ENCODE measurements at places on chromosomes 12 and 14.

DNA sequence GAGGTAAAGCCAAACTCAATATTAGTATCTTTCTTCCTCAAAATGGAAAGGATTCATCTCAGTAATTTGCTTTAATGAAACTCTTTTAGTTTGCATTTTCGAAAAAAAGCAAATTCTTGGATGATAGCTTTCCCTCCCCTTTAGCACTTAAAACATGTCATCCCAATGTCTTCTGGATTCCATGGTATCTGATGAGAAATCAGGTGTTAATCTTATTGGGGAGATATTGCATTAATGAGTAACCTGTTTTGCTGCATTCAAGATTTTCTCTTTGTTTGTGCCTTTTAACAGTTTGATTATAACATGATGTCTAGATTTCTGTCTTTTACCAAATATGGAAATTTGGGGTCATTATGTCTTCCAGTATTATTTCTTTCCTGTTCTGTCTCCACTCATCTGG is 405.1 kb upstream of the FOXG1 start:
- no peak for DNase-seq

DNA sequence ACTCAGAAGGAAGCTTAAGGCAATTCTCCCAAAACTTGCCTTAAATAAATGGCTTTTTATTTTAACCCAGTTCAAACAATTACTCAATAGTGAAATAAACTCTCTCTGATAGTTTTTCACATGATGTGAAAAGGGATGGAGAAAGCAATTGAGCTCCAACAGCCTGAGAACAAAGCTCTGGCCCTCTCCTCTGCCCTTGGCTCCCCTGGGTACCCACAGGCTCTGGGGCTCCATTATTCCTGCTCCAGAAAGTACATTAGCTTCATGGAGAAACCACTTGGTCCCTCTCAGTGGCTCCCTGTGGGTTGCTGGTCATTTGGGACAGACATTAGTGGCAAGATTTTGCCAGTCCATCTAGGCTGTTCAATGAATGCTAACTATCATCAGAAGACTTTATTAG is 242.8 kb downstream of the ATP23 start:
- no peak for DNase-seq

GRCh38 chr12:125610971-125611370 is 545.7 kb downstream of the AACS start:
- DNase-seq, result no peak

DNA sequence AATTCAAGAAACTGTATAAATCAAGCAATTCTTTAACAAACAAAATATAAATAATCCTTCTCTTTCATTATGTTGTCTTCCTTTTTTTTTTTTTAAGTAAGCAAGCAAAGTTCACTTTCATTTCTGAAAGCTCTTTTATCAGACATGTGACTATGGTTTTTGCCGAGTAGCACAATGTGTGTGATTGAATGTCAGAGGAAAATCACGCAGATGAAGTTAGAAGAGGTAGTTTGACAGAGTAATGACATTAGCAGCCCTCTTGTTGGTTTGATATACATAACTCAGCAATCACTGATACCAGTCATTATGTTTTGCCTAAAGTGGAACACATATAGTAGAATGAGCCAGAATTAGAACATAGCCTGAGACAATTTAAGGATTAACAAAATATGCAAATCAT is 19.0 kb downstream of the ALX1 start:
- DNase-seq, result no peak

DNA sequence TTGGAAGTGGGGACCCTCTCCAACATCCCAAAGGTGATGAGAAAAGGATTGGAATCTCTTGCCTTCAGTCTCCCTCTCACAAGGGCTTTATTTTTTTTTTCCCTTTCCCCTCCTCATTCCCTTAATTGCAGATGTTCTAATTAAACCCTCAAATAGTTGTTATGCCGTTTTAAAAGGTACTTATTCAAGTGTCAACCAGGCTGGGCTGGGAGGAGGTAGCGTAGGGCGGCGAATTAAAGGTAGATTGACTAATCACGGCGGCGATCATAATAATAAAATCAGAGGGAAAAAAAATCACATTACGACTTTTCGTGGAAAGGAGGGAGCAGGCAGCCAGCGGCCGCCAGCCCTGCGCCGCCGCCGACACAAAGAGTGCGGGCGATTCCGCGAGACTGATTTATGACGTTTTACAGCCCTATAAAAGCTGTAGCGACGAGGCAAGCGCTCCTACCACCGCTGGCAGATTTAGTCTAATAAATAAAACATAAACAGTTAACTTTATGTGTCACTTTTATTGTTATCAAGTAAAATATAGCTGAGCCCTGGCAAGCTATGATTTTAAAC is 1.7 kb upstream of the HOXC4 start:
- DNase-seq, result no peak

- DNase-seq, result no peak
Measured at GRCh38 chr12:59999291-59999690, 403.5 kb downstream of the SLC16A7 start.

- no peak for DNase-seq
Measured at GRCh38 chr12:29070309-29070708, 78.8 kb upstream of the FAR2 start.

- DNase-seq, result no peak
Measured at GRCh38 chr14:73786636-73787485, 64.8 kb upstream of the PTGR2 start.

DNA sequence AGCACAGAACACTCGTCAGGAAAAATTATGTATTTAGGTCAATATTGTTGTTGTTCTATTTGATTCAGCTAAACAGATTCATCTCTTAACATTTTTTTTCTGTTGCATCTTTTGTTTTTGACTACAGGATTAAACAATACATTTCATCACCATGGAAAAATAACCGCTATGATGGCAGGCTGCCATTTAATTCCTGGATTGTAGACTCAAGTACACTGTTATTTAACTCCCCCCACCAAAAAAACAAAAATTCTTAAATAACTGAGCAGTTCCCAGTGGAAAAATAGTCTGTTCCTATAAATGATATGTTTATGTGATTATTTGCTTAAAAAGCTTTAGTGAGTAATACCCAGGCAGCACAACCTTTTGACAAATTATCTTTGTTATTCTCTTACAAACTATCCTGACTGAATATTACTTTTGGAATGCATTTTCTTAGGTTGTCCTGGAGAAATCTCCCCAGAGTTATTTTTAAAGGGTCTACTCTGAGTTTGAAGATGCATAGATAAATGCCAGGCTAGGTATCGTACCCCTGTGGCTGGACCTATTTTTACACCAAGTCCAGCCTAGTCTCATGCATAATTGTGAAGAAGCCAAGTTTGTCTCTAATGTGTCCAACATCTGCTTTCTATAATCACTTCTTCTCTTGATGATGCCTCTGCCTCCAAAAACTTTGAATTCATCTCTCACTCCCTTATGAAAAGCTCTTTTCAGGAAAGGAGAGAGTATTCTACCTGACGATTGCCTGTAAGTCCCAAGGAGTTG is 3.7 kb downstream of the KERA start:
- no peak for DNase-seq

DNA sequence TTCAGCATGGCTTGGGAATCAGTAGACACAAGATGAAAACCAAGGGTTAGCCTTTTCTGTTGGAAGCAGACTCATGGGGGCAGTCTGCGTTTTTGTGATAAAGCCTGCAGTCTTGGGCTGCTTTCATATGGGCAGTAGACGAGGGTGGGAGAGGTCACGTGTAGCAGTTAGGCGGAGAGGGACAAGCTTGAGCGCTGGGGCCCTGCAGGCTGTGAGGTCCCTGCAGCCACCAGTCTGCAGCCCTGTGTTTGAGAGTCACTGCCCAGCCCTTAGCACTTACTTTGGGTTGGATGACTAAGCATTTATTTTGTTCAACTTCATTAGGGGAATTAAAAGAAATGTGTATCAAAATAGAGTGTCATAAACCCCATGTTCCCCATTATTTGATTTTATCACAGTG is 37.2 kb downstream of the EP400 start:
- DNase-seq, result no peak

GRCh38 chr12:32365473-32366064 is 33.8 kb upstream of the FGD4 start:
- no peak for DNase-seq

GRCh38 chr12:127108360-127109215 is 1158.4 kb upstream of the TMEM132C start:
- peak; percentile 25 for DNase-seq

- no peak for DNase-seq
Measured at GRCh38 chr12:96386794-96387193, 13.4 kb downstream of the CDK17 start.

- DNase-seq, result no peak
Measured at GRCh38 chr14:92792885-92793284, 1.2 kb upstream of the GOLGA5 start.

GRCh38 chr12:21631367-21631766 is 26.3 kb downstream of the LDHB start:
- DNase-seq, result no peak

GRCh38 chr14:81301813-81302212 is 81.1 kb upstream of the GTF2A1 start:
- no peak for DNase-seq

- no peak for DNase-seq
Measured at GRCh38 chr14:88137327-88137726, 132.4 kb downstream of the GPR65 start.

DNA sequence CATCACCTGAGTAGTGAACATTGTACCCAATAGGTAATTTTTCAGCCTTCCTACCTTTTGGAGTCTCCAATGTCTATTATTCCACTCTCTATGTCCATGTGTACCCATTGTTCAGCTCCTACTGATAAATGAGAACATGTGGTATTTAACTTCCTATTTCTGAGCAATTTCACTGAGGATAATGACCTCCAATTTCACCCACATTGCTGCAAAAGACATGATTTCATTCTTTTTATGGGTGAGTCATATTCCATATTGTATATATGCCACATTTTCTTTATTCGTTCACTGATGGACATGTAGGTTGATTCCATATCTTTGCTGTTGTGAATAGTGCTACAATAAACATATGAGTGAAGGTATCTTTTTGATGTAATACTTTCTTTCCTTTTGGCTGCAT is 16.4 kb upstream of the BTG1 start:
- DNase-seq, result no peak

GRCh38 chr12:104257913-104258472 is 42.4 kb downstream of the TXNRD1 start:
- DNase-seq, result no peak

GRCh38 chr12:27179400-27180214 is 64.5 kb upstream of the STK38L start:
- DNase-seq, result no peak

GRCh38 chr14:105021656-105022275 is 883 bp upstream of the CDCA4 start:
- DNase-seq, result peak; percentile 47

GRCh38 chr12:26172946-26173552 is 22.3 kb upstream of the SSPN start:
- no peak for DNase-seq

DNA sequence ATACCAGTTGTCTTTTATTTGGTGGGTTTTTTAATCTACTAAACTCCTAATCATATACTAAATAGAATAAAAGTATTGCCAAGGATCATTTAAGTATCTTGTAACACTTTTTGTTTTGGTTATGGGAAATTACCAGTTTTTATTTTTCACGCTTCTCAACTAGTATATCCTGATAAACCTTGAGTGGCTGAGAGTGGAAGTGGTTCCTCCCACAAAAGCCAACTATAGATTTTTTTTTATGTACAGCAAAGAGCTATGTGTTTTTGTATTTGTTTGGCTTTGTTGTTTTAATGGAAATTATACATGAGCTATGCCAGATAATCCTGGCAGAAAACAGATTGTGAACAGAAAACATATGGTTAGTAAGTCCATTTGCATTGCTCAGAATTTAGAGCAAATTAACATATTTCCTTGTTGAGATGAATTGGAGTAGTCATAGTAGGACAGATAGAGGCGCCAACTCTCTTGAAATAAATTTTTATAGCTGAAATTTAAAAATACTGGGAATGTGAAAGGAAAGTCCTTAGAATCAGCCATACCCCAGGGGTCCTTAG is 60.9 kb upstream of the PSMA6 start:
- DNase-seq, result no peak

GRCh38 chr12:47411966-47412365 is 293.9 kb downstream of the RPAP3 start:
- no peak for DNase-seq

- DNase-seq, result no peak
Measured at GRCh38 chr14:103501921-103502669, 20.5 kb downstream of the CKB start.

DNA sequence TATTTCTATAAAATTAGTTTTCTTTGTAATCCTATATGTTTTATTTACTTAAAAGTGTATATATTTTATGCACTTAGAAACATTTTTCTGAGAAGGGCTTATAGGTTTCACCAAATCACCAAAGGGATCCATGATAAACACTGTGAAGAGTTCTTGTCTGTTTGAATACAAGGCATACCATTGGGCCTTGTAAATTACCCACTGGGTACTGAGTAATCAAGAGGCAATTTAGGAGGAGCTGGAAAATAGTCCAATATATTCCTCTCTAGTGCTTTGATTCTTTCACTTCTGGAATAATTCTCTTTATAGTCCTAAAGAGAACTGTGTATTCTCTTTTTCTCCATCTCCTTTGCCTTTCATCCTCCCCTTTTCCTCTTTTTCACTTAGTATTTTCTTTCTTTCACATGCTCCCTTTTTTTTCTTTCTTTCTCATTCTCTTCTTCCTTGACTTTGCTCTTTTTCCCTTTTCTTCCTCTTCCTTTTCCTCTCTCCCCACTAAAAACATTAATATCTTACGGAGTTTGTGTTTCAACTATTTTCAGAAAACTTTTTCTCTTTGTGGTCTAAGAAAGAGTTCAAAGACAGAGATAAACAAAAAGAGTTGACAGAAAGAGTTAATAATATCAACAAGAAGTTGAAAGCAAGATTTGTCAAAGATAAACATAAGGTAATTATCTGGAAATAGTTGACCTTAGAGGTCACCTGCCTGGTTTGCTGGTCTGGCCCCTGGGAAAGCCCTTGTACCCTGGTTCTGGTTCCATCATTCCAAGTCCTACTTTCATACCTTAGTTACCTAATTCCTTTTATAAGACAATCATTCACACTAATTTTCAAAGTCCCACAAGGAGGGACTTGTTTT is 435.3 kb downstream of the RAD51B start:
- no peak for DNase-seq

- DNase-seq, result no peak
Measured at GRCh38 chr12:13167226-13167625, 29.3 kb upstream of the EMP1 start.
